ENCODE measurements at places on chromosomes 13 and 19. TPM values are rescaled to one million over a fixed set of nuclear protein-coding genes. Genes with fewer than 3 reads are reported as not detected.

DNA sequence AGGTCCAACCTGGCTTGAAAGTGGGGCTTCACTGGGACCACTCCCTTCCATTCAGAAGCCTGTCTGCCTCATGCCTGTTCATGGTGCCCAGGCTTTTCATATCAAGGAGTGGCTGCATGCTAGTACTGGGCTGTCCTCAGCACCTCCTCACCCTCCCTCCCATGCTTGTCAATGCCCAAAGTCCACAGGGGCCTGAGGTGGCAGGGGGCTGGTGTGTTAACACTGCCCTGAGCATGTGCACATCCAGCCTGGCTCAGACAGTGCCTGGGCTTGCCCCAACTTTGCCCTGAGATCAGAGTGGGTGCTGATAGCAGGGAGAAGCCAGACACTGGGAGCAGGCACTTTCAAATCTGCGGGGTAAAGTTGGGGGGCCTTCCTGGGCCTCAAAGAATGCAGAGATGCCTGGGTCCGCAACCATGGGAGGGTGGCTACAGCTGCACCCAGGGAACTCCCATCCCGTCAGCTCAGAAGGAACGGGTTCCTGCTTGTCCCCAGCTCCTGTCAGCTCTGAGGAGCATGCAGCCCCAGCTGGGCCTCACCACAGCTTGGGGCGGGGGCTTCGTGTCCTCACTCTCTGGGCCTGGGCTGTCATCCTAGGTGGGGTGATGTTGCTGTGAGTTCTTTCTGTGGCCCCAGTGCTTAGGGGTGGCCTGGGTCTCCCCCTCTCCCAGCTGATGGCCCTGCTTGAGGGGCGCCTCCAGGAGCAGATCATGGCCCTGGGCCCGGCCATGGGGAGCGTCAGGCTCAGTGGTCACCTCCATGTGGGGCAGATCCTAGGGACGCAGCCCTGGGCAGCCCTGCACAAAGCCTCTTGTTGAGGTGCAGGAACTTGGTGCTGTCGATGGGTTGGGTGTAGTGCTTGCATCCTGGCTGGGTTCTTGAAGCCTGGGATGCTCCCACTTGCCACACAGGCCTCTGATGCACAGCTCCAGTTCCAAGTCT lies 830.6 kb upstream of the SLITRK5 start:
- no peak for DNase-seq

- DNase-seq: no peak
These were observed 81.4 kb upstream of the IRS2 start for GRCh38 chr13:109867766-109868165.

DNA sequence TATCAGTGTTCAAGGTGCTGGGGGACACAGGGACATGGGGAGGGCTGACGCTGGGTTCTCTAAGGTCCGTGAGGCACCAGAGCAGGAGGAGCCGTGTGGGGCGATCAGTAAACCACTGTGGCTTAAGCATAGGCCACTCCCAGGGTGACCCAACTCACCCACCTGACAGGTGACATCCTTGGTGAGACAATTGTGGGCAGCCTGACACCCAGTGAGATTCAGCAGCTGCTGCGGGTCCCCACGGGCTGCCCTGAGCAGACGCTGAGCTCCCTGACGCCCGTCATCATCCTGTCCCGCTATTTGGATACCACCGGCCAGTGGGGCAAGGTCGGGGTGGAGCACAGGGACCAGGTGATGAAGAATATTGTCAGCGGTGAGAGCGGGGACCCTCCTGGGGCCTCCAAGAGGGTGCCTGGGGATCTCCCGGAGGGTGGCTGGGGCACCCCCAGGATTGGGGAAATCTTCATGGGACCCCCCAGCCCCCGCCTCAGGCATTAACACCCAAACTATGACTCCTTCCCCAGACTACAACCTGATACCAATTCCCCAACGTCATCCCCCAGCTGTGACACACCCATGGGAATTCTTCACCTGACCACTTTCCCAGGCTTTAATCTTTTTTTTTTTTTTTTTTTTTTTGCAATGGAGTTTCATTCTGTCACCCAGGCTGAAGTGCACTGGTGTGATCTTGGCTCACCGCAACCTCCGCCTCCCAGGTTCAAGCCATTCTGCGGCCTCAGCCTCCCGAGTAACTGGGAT lies 33.3 kb upstream of the SHFL start:
- no peak for DNase-seq

DNA sequence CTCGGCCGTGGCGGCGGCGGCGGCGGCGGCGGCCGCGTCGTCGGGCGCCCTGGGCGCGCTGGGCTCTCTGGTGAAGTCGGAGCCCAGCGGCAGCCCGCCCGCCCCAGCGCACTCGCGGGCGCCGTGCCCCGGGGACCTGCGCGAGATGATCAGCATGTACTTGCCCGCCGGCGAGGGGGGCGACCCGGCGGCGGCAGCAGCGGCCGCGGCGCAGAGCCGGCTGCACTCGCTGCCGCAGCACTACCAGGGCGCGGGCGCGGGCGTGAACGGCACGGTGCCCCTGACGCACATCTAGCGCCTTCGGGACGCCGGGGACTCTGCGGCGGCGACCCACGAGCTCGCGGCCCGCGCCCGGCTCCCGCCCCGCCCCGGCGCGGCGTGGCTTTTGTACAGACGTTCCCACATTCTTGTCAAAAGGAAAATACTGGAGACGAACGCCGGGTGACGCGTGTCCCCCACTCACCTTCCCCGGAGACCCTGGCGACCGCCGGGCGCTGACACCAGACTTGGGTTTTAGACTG lies 1.7 kb downstream of the SOX1 start:
- no peak for DNase-seq

- no peak for DNase-seq
These were observed 1.5 kb downstream of the KCNJ14 start for GRCh38 chr19:48456864-48457263.

Gene ZIM2
- total RNA-seq: not detected

Gene C19orf85
- not detected for total RNA-seq

- no peak for DNase-seq
These were observed 109.2 kb upstream of the MCF2L start for GRCh38 chr13:112859817-112860190.

GRCh38 chr13:71618159-71618558 lies 248.8 kb downstream of the DACH1 start:
- no peak for DNase-seq

Gene NBEA
- total RNA-seq: 0.62 TPM

Data from right lobe of liver (tissue), 6 donors.